ENCODE measurements at places on chromosomes 2 and 18.

DNA sequence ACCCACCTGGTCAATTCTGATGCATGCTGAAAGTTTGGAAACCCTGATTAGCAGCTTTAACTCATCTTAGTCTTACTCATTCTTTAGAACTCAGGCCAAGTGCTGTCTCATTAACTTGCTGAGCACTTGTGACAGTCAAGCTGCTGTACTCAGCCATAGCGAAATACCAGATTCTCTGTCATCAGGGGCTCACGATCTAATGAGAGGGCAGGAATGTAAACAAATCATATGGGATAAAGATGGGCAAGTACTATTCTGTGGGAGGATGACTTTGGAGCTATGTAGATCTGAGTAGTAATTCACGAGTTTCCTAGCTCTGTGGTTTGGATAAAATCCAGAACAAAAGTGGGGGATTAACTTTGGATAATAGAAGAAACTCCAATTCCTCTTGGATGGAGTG lies 376.6 kb downstream of the HRH4 start:
- DNase-seq: no peak

DNA sequence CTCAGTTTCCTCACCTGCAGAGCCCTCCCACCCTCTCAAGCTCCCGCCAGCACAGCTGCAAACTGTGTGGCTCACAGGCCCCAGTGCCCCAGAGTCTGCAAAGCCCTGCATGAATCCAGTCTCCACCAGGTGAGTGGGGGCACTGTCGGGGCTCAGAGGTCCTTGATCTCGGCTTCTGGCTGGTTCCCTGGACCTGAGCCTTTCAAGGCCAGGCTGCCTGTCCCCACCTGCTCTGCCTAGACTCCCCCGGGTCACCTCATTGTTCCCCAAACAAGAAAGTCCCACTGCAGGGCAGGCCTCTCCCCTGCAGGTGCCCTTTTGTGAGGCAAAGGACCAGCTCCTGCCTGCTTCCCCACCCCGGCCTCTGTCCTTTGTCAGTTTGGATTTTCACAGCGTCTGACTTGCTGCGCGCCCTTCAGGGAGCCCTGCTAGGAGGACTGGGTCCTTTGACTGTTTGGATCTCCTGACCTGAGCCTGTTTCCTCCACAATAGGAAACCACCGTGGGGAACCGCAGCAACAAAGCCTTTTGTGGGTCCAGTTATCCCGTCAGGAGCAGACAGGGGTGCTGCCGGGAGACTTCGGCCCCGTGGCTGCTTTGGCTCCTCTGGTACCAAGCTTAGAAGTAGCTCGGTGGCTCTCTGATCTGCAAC lies 200.5 kb upstream of the HDAC4 start:
- no peak for DNase-seq

DNA sequence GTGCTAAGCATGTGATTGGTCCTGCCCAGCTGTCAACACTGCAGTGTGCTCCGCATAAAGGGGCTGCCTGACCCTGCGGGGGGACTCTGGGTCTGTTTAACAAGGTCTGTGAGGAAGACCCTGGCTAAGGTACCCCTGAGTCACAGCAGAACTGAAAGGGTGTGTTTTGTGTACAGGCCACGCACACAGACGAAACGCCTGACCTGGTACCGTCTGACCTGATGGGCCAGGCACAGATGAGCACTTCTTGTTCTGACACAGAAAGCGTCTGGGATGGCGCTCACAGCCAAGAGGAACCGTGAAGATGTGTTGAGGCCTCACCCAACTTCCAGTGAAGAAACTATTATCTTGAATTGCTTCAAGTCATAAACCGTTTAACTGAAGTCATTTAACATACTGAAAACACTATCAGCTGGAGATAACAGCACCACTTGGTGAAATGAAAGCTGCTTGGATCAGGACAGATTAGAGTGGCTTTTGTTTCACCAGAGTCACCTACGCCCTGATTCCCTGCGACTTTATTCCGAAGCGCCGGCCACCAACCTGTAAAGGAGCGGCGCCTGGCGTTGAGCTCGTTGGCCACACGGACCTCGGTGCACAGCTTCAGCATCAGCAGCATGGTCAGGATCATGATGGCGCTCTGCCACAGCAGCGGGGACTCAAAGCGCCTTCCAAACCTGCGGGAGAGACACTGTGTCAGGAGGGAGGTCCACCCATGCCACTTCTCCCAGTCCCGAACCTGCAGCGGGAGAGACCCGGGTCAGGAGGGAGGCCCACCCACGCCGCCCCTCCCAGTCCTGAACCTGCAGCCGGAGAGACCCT lies 8.5 kb downstream of the SLC66A2 start:
- DNase-seq: no peak

GRCh38 chr2:47485751-47486300 lies 82.9 kb downstream of the MSH2 start:
- no peak for DNase-seq

DNA sequence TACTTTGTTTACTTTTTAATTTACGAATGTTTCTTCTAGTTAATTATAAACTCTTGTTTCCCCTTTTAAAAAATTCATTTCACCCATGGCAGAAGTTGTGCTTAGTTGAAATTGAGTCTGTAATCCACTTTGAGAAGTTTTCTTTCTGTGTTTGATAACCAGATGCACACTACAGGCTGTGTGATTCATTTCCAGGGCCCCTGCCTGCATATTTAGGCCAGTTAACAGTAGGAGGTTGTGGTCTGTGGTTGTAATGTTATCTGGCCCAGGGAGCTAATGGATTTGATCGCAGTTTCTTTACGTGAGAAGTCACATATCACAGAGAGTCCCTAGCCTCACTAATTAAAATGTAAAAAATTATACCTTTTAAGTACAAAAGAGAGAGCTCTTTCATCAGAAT lies 3.3 kb downstream of the CDH7 start:
- no peak for DNase-seq

DNA sequence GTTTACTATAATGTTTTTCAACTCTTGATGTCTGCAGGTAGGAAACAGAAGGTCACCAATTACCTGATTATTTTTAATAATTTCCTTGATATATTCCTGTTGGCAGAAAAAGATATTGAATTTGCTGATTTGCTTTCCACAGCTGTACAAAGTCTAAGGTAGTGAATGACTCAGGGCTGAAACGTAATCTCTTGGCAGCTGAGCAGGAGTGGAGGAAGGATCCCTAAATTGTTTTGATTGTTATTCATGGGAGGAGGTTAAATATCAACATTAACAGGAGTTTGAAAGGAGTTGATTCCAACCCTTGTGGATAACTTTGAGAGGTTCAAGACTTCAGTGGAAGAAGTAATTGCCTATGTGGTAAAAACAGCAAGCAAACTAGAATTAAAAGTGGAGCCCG lies 345.2 kb upstream of the SLC8A1 start:
- no peak for DNase-seq

- DNase-seq: no peak
These were observed 80.8 kb upstream of the COL5A2 start for GRCh38 chr2:189260361-189260814.

- no peak for DNase-seq
These were observed 782.8 kb downstream of the PLCL1 start for GRCh38 chr2:198587240-198587639.

DNA sequence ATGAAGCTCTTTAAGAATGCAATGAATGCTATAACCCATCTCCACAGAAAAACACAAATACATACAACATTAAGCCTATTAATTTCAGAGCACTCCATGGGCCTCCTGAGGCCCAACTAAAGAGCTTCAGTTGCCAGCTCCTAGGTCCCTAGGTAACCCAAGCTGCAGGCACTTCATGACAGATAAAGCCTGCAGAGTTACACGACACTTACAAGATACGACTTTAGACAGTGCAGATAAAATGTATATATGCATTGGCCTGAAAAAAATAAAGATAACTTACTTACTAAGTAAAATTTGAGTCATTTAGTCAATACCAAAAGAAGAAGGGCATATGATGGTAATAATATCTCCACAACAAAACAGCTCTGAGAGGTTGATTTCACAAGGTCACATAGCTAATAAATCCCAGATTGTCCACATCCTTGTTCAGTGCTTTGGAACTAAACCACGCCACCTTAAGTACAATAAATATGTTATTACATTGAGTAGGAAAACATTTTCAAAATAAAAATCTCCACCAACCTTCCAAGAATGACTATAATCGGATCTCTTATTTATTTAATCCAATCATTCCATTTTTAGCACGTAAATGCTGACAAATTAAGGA lies 3.4 kb downstream of the MAP4K3 start:
- DNase-seq: no peak

- no peak for DNase-seq
These were observed 3.6 kb downstream of the TTR start for GRCh38 chr18:31595121-31595771.

GRCh38 chr2:3409627-3410170 lies 30.2 kb downstream of the TRAPPC12 start:
- no peak for DNase-seq

DNA sequence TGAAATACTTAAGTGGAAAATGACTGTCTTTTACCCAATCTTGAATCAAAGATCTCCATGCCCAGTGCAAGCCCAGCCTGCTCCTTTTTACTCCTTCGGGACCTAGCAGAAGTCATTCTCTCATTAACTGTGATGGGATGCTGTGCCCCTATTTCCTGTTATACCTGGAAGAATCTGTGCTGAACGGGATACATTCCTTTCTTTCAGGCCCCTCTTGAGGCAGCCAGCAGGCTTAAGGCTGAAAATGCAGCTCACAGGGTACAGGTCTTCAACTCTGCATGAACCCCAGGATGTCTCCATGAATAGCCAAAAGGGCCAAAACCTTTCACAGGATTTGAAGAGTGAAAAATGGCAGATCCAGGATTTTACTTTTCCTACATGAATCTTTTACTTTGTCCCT lies 784.8 kb upstream of the KLHL29 start:
- DNase-seq: no peak

GRCh38 chr2:109321570-109321969 lies 192.6 kb downstream of the SH3RF3 start:
- DNase-seq: no peak

GRCh38 chr2:47528874-47529273 lies 125.9 kb downstream of the MSH2 start:
- DNase-seq: no peak

DNA sequence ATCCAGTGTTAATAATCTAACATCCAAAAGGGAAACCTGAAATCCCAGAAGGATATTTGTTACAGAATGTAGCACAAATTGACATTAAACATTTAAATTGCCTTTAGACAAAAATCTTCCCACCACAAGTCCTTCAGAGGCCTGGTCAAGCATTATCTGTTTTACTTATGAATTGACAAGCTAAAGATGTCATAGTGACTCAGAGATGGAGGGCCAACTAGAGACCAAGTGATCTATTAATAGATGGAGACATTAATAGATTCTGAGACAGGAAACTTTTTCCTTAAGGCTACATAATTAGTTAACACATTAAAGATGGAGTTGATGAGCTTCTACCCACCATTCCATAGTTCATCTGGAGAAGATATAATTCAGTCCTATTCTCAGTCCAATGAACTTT lies 526.2 kb downstream of the IRS1 start:
- no peak for DNase-seq

- no peak for DNase-seq
These were observed 218.3 kb upstream of the SMAD7 start for GRCh38 chr18:49169037-49169521.

DNA sequence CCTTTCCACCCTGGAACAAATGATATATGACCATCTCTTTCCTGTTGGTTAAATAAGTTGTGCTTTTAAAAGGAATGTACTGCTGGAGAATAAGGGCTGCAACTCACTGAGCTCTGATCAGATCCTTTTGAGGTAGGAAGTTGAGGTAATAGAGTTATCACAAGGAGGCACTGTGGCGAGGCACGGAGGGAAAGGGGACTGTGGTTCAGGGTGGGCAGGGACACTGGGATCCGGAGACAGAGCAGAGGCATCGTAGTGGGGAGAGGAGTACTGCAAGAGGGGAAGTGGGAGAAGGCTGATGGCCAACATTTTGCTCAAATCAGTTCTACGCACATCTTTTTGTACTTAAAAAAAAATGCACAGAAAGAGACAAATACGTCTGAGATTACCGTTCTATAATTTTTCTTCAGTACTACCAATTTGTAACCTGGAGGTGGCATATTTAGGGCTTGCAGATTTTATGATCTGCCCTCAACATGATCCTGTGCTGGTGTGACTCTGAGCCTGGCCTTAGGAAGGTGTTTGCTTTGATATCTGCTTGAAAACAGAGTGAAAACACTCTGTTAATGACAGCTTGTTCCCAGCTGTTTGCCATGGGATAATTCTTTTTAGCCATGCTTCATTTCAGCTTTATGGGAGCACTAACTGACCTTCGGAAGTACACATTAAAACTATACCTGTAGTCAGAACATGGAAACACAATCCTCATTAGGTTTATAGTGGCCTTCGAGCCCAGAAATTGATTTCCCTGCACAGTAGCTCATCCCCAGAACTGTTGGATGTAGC lies 168.1 kb downstream of the KCNE4 start:
- DNase-seq: no peak

GRCh38 chr18:64202863-64203262 lies 54.0 kb upstream of the LINC00305 start:
- DNase-seq: no peak

- DNase-seq: no peak
These were observed 47.3 kb upstream of the PUM2 start for GRCh38 chr2:20397811-20398447.

- no peak for DNase-seq
These were observed 568.9 kb upstream of the ACVR2A start for GRCh38 chr2:147275943-147276342.

GRCh38 chr2:85852937-85853498 lies 35.8 kb downstream of the ST3GAL5 start:
- no peak for DNase-seq

- DNase-seq: no peak
These were observed 34.2 kb upstream of the DAPL1 start for GRCh38 chr2:158760887-158761286.

DNA sequence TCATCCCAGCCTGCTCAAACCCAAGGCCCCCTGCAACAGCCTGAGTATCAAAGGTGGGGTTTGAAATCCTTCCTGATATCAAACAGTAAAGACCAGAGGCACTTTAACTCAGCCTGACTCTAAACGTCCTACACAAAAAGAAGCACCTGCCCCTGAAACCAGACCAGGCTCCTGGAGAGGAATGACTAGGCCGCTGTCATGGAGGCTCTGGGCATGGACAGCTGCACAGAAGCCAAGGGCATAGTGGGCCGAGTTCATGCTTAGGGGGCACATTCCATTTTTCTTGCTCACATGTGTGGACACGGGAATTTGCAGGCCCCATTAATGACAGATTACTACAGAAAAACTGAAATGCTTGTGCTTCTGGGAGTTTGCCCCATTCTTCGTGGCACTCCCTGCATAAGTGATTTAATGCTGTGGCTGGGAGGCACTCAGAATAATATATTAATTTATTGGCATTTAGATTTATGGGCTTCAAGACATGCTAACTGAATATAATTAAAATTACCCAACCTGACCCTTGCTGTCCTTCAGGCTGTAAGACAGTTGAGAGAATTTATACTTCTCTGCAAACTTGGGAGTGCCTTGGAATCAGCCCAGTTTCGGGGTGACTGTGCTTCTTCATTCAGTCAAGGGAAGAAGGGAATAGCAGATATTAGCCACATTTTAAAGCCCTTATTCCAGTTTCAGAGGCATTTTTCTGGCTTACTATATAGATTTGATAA lies 105.5 kb downstream of the GYPC start:
- no peak for DNase-seq

All from stimulated activated CD4-positive, alpha-beta T cell treated with anti-CD3 and anti-CD28 coated beads, Interleukin-1b, Interleukin-23, amount 100 ng/mL, for 1 hour (primary cell).